Stimulated activated CD8-positive, alpha-beta memory T cell treated with anti-CD3 and anti-CD28 coated beads, Interleukin-7, amount 100 ng/mL, for 48 hours (primary cell): ENCODE measurements at places on chromosomes 1 and 21.

DNA sequence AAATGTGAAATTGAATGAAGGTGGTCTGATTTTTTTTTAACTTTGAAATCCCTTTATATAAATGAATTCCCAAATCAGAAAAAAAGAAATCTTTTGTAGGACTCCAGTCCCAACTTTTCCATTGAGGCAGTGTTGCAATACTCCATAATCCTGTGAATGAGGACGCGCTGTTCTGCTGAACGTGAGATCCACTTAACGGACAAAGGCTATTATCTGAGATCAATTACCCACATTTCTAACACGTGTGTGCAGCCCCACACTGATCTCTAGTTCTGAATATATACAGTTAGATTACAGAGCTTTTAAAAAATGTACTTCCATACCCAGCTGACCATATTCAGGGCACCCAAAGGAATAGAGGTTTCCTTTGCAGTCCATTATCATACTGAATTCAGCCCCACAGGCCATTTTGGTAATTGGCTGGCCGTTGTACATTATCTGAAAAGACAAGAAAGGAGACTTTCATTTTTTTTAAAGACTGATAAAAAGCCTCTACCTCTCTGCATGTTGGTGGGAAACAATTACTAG lies 19.0 kb downstream of the RCC2 start:
- no peak for DNase-seq

DNA sequence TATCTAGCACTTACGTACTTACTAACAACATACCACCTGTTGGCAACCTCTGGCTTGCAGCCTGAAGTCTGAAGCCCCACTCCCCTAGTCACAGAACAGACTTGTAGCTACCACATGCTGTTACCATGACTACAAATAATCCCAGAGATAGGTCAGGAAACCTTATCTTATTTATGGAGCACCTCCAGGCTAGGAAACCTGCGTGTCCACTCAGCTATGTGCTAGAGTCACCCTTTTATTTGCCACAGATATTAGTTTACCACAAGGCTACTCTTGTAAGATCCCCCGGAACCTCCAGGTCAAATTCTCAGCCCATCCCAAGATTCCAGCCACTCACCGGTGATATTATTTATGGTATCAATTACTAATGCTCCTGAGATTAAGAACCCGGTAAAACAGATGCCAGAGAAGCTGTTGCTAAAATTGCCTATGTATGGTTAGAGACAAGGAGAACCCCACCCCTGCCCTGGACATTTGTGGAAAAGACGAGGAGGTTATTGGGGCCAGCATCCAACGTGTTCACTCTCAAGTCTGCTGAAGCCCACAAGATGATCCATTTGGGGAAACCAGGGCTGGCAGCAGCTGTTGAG lies 116.5 kb downstream of the TBX15 start:
- no peak for DNase-seq

DNA sequence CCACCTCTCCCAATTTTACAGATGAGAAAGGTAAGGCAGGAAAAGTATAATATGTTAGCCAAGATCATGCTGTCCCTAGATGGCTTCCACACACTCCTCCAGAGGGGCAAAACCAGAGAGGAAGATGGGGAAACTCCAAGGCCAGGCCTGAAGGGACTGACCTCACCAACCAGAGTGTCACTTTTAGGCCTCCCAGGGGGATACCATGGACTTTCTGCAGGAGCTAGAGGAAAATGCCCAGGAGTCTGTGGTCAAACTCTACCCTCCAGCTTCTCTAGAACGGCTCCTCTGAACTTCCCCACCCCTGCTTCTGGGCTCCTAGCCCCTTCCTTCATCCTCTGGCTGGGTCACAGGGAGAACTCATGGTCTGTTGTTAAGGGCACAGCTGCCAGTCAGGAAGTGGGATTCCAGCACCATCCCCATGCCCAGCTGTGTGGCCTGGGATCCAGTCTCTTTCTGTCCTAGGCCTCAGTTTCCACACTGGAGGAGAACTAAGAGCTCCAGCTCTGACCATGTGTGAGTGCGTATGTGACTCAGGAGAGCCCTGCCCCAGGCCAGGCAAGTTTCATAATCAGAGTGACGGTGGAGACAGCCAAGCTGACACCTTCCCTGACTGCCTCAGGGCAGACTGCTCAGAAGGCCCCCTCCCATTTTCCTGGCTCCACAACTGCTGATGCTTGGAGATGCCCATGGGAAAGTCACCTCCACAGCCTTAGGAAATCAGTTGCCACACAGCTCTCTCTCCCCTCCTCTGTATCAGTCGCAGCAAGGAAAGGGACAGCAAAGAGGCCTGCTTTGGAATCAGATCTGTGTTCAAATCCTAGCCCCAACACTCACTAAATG lies 1.9 kb downstream of the IGSF8 start:
- no peak for DNase-seq

DNA sequence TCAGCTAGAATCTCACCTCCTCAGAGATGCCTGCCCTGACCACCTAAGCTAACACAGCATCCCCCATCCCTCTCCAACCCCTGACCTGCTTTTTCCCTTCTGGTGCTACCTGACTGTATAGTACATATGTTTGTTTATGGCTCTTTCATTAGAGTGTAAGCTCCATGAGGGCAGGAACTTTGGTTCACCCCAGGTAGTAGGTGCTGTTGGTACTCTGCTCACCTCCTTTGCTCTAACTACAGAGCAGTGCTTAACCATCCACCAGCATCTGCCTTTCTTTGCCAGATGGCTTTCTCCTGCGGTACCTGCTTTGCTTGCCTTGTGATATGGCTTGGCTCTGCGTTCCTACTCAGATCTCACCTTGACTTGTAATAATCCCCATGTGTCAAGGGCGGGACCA lies 18.7 kb upstream of the BLACAT1 start:
- DNase-seq, result no peak

DNA sequence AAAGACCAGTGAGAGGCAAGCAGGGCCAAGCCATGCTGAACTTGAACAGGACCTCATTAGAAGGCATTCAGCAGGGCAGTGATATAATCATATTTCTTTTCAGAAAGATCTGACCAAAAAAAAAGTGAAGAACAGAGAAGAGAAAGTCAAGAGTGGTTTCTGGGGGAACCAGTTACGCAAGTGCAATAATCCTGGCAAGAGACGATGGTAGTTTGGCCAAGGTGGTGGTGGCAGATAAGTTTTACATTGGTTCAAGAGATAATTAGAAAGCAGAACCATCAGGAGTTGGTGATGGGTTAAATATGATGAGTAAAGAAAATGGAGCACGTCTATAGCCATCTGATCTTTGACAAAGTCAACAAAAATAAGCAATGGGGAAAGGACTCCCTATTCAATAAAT lies 54.3 kb downstream of the ZSWIM5 start:
- no peak for DNase-seq

DNA sequence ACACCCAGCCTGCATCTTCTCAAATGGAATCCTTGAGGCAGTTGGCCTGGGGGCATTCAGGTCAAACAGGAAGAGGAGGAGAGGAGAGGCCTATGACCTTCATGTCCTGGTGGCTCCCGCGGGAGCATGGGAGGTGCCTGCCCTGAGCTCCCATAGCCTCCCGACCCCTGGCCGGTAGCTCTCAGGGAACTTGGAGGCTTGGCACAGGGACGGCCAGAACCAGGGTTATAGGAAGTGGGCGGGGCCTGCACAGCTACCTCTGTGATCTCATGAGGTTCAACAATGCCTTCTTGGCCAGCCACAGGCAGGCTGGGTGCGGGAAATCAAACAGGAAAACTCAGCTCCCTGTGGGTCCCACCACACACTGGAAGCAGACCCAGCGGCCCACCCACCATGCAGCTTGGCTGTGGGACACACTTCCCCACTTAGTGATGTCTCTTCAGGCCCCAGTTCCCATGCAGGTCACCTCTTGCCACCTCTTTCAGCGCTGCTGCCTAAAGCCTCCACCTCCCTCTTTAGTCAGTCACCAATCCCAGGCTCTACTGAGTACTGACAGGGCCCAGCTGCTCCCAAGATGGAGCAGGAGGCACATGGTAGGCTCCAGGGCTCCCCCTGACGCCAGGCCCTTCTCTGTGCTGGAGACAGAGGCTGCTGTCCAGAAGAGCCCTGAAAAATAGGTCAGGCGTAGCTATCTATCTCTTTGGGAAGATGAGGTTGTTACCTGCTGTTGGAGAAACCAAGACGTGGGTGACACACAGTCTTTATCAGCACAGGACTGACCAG lies at the start of gene SLFNL1:
Gene SLFNL1 (minus strand): TSS at position 200 of the 783 bp plus-strand sequence. CDS start 1,065 bp downstream, outside the sequence.
- no peak for DNase-seq
